Stimulated activated CD4-positive, alpha-beta T cell treated with anti-CD3 and anti-CD28 coated beads, Interleukin-15, amount 100 ng/mL, for 1 hour (primary cell): ENCODE measurements at places on chromosomes 1 and 21.

GRCh38 chr1:151510020-151510405, 1.2 kb upstream of the CGN start:
- DNase-seq: no peak

DNA sequence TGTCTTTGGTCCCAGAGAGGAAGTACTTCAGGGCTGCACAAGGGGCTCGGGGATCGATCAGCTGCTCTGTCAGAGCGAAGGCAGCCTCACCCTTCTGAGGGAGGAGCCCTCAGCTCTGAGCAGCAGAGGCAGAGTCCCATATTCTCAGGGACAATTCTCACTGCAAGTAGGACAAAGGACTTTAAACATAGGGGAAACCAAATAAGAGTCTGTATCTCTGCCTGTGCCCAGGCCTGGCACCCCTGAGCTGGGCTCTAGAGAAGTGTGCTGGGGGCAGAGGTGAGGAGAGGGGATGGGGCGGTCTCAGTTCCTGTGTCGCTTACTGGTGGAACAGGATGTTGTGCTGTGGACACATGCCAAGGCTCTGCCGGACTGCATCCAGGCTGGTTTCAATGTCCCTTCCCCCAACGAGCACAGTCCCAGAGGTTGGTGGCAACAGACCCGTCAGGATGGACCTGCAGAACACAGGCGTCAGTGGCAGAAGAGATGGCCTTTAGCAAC, 76.6 kb downstream of the ABCA4 start:
- no peak for DNase-seq

DNA sequence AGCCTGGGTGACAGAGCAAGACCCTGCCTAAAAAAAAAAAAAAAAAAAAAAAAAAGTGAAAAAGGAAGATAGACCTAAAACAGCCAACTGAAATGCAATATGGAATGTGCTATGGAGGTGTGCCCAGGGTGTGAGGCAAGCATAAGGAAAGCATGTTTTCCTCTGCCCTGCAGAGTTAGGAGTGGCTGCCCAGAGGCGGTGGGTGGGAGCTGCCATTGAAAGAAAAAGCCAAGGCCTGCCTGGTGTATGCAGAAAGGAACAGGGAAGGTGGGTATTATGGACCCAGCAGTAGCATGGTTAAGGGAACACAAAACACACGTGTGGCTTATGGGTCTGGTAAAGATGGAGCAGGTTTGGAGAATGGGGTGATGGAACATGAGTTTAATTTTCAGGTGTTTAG, 8.9 kb downstream of the CD244 start:
- DNase-seq: no peak

GRCh38 chr1:50979937-50980336, 9.9 kb downstream of the CDKN2C start:
- no peak for DNase-seq

DNA sequence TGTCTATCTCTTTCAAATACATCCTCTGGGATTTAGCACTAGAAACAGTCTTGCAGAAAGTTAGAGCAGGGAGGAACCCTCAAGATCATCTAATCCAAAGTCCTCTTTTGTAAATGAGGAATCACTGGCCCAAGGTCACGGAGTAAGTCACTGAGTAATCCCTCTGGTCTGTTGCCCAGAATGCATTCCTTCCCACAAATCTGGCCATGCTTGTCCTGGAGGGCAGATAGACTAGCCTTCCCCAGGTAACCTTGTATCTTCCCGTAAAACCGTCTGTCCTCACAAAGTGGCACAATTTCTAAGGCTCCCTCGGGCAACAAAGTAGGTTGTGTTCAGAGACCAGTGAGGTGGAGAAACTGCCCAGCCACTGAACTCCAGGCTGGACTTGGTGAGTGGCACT, 46.2 kb downstream of the DDR2 start:
- DNase-seq: no peak

DNA sequence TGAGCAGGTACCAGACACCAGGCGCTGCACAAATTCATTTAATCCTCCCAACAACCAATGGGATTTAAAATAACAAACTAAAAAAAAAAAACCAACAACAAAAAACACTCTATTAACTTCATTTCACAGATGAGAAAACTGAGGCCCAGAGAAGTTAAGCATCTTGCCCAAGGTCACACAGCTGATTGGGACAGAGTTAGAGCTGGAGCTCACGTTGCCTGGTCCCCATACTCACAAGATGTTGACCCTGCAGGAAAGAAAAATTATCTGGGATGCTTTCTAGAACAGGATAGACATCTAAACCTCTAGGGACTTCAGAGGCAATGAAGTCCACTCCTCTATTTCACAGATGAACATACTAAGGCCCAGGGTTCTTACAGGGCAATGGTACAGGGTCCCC, 175.3 kb downstream of the PSMG1 start:
- DNase-seq: no peak

DNA sequence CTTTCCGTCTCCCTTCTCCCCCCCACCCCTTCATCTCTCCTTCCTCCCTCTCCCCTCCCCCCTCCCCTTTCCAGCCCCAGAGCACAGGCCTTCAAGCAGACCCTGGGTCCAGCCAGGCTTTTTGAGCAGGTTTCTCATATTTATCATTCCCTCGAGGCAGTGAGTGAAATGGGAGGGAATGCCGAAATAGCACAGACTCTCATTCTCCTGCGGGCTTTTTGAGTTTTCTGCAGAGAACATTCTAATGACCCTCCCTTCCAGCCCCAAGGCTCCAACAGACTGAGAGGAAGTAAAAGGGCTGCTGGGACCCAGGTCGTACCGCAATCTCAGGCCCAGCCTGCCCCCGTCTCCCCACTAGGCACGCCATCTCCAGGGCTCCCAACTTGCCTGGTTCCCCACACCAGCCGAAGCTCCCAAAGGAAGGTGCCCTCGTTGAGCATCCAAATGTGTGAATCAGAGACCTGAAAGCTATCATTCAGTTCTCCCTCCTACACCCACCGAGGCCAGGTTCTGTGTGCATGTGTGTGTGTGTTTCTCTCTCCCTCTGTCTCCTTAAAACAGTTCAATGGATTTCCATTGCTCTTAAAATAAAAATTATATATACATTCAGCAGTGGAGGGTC, 22.3 kb downstream of the ACTA1 start:
- no peak for DNase-seq

DNA sequence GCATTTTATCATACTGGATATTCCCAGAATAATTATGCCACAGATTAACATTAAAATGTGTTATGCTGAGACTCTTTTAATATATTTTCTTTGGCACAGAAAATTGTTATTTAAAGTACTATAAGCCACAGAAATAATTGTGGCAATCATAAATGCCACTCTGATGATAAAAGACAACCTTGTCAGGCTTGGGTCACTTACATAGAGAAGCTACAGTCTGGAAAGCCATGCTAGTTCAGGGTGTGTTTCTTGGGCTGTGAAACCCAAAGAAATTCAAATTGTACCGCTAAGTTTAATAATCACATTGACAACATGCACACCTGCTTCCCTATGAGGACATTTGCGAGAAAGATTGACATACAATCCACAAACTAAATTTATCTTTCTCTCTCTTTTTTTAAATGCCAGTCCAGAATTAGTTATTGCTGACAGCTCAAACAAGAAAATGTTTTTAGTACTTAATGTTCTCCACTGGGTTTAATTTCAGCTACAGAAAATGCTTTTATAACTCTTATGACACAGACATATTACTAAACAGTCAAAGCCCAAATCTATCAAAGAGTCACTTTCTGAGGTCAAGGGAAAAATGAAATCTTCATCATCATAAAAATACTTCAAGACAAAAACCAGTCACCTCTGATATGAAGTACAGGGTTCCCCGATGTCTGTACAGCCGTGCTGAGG, 38.7 kb downstream of the TTC13 start:
- DNase-seq: no peak
